ENCODE measurements at places on chromosomes 6 and 20.

GRCh38 chr6:15501826-15502445 is 160.9 kb downstream of the DTNBP1 start:
- peak; percentile 93 for DNase-seq

- DNase-seq: no peak
These were observed 239.2 kb upstream of the DEFB112 start for GRCh38 chr6:50288881-50289280.

DNA sequence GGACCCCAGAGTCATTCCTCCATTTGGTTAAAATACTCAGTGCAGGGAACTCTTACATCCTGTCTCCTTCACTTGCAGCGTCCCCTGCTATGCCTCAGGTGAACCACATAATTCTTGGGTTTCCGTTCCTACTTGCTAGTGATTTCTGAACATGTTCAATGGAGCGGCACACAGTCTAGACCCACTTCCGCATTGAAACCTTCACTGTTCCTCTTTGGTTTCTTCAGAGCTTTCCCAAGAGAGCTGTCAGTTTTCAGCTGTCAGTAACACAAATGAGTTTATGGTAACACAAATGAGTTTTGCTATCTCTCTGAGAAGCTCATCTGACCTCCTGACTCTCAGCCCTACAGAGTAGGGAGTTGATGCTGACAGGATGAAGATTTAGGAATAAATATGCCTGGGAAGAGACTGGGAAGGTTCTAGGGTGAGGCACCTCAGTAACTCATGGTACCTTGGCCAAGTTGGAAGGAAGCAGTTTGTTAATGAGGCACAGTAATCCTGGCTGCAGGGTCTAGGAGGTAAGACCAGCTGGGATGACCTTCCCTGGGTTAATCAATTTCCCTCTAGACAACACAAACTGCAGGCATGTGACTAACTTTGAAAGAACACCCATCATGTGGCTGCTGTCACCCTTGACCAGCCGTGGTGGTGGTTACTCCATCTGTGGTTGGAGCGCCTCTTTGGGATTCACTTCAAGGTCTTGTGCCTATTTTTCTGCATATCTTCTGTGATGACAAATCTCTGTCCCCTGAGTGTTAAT is 5.4 kb downstream of the SYS1 start:
- DNase-seq: no peak

- no peak for DNase-seq
These were observed 1108.1 kb downstream of the GRIK2 start for GRCh38 chr6:102501615-102502014.

DNA sequence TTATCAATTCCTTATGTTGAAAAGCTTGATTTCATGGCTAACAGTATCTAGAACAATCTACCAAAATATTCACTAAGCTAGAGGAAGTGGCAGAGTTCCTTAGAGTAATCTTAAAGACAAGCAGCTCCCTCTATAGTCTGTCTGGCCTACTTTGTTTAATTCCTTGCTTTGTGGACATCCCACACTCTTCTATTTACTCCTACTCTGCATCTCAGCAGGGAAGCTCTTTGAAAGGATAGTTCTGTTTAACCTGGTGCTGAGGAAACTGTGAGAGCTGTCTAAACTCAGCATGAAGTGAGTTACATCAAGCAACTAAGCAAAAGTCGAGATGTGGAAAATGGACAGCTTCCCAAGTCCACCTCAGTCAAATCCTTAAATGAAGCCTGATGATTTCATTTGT is 4.3 kb downstream of the REV3L start:
- peak; percentile 72 for DNase-seq

- DNase-seq: no peak
These were observed 370.9 kb downstream of the COL12A1 start for GRCh38 chr6:74834967-74835366.

DNA sequence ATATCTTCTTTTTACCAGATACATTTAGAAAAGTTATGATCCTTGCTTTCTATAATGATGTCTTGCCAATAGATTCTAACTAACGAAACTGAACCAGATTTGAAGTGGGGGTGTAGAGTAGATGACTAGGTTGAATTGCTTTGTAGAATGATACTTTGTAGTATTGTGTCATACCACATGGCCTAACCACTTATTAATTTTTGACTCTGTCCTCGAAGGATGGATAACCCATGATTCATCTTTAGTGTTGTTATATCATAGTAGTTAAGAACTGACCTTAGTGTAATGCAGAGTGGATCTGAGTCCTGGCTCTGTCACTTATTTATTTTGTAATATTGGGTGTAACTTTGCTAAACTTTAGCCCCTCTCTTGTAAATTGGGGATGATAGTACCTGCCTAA is 4.5 kb downstream of the PHF3 start:
- DNase-seq: peak; percentile 43

GRCh38 chr6:27206806-27207205 is 40.7 kb upstream of the PRSS16 start:
- DNase-seq: no peak

- DNase-seq: no peak
These were observed 29.2 kb upstream of the MMS22L start for GRCh38 chr6:97312241-97312640.

GRCh38 chr20:39849664-39850063 is 839.4 kb downstream of the MAFB start:
- DNase-seq: peak; percentile 90

Measured in fibroblast of pulmonary artery (primary cell).